ENCODE measurements at places on chromosomes 2 and 18. TPM values are rescaled to one million over a fixed set of nuclear protein-coding genes. Genes with fewer than 3 reads are reported as not detected.

Gene PLGLB1
- 2.1 TPM for total RNA-seq

GRCh38 chr2:197934261-197934933 is 130.0 kb downstream of the PLCL1 start:
- DNase-seq: no peak

Gene SERPINB11
- total RNA-seq: not detected

DNA sequence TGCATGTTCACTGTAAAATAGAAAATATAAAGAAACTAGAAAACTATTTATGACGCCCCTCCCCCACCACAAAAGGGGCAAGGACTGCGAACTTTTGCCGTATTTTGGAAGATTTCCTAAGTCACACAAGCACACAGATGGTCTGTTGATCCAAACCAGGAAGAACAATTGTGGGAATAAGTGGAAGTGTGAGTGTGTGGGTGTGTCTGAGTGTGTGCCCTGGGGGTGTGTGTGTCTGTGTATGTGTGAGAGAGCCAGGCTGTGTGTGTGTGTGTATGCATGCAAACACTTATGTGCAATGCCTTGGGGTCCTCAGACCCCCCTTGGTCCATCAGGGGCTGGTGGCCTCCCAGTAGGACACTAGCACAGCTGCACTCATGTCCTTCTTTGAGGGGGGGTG is 43.1 kb downstream of the HPCAL1 start:
- no peak for DNase-seq

DNA sequence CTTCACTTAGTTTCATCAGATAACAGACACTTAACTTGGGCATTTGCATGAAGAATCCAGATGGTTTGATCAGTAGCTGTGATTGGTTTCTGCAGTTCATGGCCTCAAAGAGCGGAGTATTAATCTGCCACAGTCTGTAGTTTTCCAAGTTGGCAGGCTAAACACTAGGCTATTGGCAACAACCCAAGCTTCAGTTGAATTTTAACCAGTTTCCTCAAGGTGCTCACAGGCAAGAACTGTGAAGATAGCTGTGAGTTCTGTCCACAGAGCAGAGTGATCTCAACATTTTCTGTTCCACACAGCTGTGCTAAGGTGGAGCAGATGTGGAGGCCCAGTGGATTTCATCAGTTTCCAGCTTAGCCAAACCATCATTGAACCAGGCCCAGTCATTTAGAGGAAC is 469.5 kb upstream of the LINC00305 start:
- DNase-seq: no peak

GRCh38 chr2:12120281-12121150 is 374.1 kb downstream of the LPIN1 start:
- no peak for DNase-seq

GRCh38 chr2:81412681-81413080 is 1108.1 kb upstream of the LRRTM1 start:
- DNase-seq: no peak

GRCh38 chr2:64202206-64202845 is 58.1 kb upstream of the PELI1 start:
- DNase-seq: no peak

Gene SUCLG1
- 65.3 TPM for total RNA-seq

Gene RAMP1
- total RNA-seq: 13.1 TPM

DNA sequence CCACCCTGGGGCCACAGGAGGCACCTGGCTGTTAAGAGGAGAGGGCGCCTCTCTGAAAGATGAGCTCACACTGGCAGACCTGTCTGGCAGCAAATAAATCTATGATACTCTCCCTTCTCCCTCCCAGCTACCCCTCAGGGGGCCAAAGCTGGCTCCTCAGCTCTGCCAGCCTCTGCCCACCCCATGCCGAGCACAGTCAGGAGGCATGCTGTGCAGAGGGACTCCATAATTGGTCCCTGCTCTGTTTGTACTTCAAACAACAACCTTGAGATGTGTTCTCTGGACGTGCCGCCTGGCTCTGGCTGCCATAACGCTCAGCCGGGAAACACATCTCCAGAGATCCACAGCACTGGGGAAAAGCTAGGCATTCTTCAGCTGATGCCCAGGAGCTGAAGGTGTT is 126.7 kb downstream of the GALNT14 start:
- DNase-seq: no peak

- no peak for DNase-seq
These were observed 201.8 kb upstream of the LYPD1 start for GRCh38 chr2:132871831-132872230.

Gene TNS1
- 0.91 TPM for total RNA-seq

DNA sequence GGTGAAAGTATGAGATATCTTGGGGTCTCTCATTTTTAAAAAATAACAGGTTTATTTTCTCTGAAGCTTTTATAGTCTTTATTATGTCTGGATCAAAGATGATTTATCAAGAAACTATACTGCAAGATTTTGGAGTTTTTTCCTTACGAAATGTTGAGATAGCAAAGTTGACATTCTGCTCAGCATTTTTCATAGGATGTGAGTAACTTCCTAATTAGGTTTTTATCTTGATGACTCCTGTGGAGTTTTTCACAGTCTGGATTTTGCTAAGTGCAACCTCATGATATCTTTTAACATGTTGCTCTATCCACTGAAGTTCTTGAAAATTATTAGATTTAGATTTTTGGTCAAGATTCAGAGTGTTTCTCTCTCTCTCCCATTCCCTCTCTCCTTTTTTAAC is 17.8 kb downstream of the TCF7L1 start:
- DNase-seq: no peak

Gene LPIN1
- total RNA-seq: 42.9 TPM

Gene METTL4
- total RNA-seq: 18.3 TPM

DNA sequence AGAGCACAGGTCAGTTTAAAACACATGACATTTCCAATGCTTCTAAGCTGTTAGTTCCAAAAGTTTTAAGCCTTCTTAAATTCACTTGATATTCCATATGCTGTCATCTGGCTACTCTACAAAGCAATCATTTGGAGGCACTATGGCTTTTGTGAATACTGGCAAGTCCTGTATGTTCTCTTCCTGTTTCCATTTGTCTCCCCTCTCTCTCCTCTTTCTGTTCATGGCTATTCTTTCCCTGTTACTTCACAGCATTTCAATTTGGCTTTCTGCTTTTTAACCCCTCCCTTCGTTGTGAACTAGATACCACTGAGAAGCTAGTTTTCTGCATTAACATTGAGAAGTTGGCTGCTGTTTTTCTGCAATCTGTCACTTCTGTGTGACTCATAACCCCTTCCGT is 1337.2 kb upstream of the CELF4 start:
- no peak for DNase-seq

DNA sequence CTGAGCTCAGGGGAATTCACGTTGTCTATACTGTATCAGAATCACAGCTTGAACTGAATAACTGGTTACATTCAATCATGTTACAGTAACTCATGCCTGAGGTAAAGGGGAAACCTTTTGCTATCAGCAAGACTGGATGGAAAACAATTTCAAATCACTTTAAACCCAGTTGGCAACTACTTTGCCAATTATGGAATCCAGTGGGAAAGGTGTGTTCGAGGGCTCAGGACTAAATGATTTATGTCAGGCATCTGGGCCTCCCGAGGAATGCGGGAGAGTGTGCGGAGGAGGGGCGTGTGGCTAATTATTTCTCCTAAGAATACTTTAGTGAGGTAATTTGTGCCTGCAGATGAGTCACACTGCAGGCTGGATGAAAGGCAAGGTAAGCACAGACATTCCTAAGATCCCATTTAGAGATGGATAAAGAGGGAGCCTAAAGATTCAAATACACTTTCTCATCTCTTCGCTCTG is 100.1 kb downstream of the HRH4 start:
- DNase-seq: no peak

- peak; percentile 76 for DNase-seq
These were observed 7.6 kb downstream of the ZFP36L2 start for GRCh38 chr2:43218702-43219382.

DNA sequence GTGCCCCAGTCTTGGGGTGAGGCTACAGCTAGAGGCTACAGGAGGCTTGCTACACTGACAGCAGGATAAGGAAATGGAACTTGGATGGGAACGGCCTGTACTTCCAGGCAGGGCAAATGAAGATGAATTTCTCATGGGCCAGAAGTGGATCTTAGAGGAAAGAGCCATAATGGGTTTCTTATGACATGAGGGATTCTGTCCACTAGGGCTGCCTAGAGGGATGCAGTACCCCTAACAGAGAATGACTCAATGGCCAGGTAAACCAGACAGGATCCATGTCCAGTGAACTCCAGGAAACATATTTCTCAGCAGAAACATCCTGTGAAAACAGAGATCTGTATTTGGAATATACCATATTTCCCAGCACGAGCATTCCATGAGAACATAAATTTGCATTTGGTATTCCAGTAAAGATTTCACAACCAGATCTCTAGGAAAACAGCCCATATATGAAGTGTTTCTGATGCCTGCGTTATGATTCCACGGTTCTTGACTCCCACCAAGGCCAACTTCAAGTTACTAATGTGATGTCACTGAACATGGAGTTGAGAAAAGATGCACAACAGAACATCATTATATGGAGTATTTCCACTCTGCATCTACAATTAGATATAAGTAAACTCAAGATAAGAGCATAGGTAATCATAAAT is 11.5 kb upstream of the SLC35F5 start:
- DNase-seq: no peak
